NCI-H187 (cell line): ENCODE measurements at places on chromosomes 7 and 10.

GRCh38 chr10:37436357-37436756, 311.0 kb downstream of the ANKRD30A start:
- DNase-seq = no peak

DNA sequence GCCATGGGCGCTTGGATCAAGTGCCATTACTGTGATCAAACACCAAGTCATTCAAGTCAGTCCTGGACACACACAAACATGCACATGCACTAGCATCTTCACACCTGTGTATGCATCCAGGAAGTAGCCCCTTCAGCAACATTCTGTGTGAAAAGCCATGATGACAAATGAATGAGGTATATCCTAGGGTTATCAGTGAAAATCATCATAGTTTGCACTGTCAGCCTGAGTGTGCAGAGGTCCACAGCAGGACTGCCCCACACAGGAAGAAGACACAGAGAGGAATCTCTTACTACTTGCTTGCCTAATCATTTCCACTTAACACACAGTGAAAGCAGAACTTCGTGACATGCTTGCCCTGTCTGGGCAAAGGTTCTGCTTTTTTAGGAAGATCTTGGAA, 184.0 kb upstream of the ADO start:
- DNase-seq = no peak

GRCh38 chr10:306675-307185, 171.5 kb downstream of the ZMYND11 start:
- peak; percentile 20 for DNase-seq

GRCh38 chr7:33895025-33895804, 10.1 kb upstream of the BMPER start:
- peak; percentile 11 for DNase-seq

- DNase-seq = no peak
These were observed 312.3 kb upstream of the ZNF32 start for GRCh38 chr10:43960981-43961380.

GRCh38 chr7:86667732-86668131, 24.0 kb downstream of the GRM3 start:
- DNase-seq = no peak
